ENCODE measurements at places on chromosomes 6 and 20. TPM values are rescaled to one million over a fixed set of nuclear protein-coding genes. Genes with fewer than 3 reads are reported as not detected.

The SFTA2 gene
- 1.8 TPM for polyA plus RNA-seq

The DLL1 gene
- 13.7 TPM for polyA plus RNA-seq

The ARMH2 gene
- polyA plus RNA-seq: not detected

The CALHM6 gene
- 4.5 TPM for polyA plus RNA-seq

The SLC35B2 gene
- polyA plus RNA-seq: 54.8 TPM

The ABHD16B gene
- not detected for polyA plus RNA-seq

The SMPDL3A gene
- 17.9 TPM for polyA plus RNA-seq

The SMLR1 gene
- 2.2 TPM for polyA plus RNA-seq

The CPNE5 gene
- polyA plus RNA-seq: 12.5 TPM

The BPIFA1 gene
- not detected for polyA plus RNA-seq

The GMEB2 gene
- polyA plus RNA-seq: 12.7 TPM

The RBPJL gene
- polyA plus RNA-seq: not detected

The PPIL1 gene
- polyA plus RNA-seq: 64.6 TPM

The HSP90AB1 gene
- 1,232 TPM for polyA plus RNA-seq

The RGS17 gene
- 2.6 TPM for polyA plus RNA-seq

The DEFB121 gene
- polyA plus RNA-seq: not detected

The RIPPLY2 gene
- polyA plus RNA-seq: 0.05 TPM
